ENCODE measurements at places on chromosomes 5 and 9.

- DNase-seq, result no peak
These were observed 70.8 kb downstream of the SERINC5 start for GRCh38 chr5:80185095-80185494.

GRCh38 chr5:173953528-173954090 lies 35.4 kb upstream of the C5orf47 start:
- peak; percentile 63 for DNase-seq

- DNase-seq, result no peak
These were observed 40.8 kb upstream of the SPDL1 start for GRCh38 chr5:169542811-169543210.

DNA sequence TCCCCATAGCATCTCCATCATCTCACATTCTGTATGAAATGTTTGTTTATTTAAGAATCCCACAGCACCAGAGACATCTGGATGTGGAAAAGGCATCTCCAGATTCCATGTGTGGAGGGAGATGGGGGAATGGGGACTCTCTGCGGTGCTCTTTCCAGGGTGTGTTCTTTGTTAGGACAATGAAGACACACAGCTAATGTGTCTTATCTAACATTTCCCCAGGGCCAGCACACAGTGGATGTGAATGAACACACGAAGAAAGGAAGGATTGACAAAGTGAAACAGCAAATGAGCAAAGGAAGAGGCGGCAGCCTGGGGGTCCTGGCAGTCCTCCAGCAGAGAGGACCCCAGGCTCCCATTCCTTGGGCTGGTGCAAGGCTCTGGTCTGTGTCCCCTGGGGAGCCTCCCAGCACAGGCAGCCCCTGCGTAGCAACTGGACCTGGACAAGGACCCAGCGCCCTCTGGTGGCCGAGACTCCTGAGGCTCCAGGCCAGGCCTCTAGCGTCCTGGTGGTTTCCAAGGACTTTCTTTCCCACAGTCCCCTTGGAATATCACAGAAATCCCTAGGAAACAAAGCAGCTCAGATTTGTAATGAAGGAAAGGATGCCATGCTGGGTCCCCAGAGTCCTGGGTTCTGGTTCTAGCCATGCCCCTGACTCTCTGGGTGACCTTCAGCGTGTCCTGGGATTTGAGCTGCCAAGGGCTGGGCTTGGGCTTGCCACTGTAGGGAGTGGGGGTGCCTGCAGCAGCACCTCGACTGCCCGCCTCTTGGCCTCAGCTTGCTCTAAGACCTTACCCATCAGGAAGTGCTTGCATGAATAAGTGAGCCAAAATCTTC lies 3.5 kb upstream of the PDLIM7 start:
- DNase-seq, result peak; percentile 53

DNA sequence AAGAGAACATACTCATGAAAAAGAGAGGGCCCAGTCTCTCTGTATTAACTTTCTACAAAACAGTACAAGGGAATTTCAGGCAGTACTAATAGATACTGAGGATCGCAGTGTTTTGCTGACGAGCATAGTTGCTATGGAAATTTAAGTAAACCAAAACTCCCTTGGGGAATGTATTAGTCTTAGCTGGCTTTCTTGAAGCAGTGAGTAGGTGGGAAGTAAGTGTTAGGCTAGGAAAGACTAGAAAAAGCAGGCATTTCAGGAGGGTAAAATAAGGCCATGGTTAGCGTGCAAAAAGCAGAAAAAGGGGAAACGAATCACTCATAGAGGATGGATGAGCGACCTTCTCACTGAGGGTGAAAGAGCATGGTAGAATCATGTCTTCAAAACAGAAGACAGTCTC lies 84.3 kb upstream of the ACTBL2 start:
- no peak for DNase-seq

GRCh38 chr9:107711542-107711941 lies 222.0 kb upstream of the KLF4 start:
- peak; percentile 96 for DNase-seq

GRCh38 chr9:136527721-136528710 lies 17.8 kb downstream of the NOTCH1 start:
- no peak for DNase-seq

DNA sequence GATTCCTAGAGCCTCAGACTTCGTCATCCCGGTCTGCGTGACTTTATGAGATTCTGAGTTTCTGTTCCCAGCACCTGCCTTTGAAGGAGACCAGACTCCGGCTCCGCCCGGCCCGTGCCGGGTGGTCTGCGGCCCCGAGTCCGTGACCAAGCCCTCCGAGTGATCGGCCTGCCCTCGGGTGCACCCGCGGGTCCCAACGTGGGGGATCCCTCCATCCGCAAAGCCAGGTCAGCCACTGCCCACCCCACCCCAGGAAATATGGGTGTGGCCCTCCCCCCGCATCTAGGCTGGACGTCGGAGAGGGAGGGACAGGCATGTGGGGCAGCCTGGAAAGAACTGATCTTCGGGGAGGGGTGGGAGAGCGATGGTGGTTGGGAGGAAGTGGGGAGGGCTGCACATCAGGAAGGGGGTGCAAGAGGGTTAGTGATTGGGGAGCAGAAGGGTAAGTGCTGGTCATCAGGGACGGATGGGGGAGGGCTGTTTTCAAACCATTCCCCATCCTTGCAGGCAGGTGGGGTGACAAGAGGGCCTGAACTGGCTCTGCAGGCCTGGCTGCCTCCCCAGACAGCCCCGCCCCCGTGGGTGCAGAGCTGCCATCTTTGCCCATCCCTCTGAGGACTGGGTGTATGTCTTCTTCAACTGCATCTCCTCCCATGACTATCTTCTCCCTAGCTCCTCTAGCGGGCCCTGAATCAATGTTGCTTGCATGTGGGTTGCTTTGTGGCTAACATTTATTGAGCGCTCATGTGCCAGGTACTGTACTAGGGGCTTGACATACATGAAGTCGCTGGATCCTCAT lies 747 bp downstream of the LRSAM1 start:
- no peak for DNase-seq

DNA sequence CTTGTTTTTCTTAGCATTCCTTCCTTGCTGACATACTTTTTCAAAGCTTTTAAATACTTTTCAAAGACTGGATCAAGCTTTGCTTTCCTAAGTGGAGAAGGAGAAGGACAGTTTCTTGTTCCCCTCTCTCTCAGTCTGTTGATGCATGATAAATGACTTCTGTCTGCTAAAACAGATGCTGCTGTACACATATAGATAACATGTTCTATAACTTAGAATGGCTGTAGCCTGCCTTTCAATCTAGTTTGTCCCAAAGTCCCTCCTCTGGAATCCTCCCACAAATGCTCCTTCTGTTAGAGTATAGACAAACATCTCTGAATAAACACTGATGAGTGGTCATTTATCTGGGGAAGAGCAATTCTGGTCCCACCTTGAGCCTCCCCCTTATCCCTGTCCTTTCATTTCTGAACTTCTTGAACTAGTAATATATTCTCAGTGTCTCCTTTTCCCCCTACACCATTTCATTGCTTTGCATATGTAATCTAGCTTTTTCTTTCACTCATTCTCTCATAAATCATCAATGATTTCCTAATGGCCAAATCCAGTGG lies 5.4 kb upstream of the HEMGN start:
- no peak for DNase-seq

GRCh38 chr5:139708434-139708861 lies 60.3 kb downstream of the CXXC5 start:
- DNase-seq, result no peak

- peak; percentile 64 for DNase-seq
These were observed 172.6 kb upstream of the S1PR3 start for GRCh38 chr9:88818495-88819201.

DNA sequence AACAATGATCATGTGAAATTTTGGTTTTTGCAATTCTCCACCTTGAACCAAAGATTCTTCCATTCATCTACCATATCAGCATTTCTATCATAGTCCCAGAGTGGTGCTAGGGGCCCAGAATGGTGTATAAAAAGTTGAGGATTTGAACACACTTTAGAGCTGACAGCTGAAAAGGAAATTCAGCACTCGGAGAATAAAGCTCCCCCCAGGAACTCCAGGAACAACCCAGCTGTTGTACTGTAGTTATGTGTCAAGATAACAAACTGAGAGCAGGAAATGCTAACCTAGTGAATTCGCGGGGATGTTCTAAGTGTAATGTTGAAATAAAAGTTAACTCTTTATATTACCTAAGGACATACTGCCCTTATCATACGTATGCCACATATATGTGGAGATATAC lies 216.7 kb downstream of the NFIB start:
- no peak for DNase-seq

DNA sequence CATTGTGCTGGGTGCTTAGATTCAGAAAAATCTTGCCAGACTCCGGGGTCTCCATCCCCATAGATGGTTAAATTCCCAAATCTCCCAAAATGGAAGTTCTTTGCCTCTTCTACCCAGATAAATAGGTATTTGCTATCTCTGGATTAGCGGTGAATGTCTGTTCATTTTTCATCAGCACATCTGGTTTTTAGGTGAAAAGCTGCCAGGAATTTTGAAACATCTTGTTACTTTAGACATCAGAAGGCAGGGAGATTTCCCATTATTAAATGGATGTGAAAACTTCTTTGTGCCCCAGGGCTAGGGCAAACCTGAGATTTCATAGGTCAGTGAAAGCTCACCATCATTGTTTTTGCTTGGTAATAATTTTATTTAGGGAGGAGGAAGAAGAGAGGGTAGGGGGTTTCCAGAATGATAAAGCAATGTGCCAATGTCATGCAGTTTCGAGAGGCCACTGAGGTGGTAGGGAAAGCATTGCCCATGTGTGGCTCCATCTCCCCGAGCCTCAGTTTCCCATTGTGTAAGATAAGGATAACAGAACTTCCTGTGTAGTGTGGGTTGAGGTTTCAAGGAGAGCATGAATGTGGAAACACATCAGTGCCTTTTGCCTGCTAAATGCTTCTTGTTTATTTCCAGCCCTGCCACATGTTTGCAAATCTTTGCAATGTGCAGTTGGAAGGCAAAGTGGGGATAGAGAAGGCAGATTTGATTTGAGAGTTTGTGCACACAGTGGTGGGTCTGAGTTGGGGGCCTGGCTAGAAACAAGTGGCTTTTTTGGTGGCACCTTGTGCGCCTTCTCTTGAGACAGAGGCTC lies 147.2 kb upstream of the KLF4 start:
- no peak for DNase-seq

DNA sequence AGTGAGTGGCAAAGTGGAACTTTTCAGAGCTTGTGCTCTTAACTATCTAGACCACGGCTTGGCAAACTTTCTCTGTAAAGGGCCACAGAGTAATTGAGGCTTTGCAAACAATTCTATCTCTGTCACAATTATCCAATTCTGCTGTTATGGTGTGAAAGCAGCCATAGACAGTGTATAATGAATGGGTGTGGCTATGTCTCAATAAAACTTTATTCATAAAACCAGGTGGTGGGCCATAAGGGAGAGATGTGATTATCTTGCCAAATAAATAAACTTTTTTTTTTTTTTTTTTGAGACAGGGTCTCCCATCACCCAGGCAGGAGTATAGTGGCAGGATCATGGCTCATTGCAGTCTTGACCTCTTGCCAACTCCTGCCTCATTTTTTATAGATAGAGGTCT lies 78.7 kb upstream of the GNA14 start:
- no peak for DNase-seq

DNA sequence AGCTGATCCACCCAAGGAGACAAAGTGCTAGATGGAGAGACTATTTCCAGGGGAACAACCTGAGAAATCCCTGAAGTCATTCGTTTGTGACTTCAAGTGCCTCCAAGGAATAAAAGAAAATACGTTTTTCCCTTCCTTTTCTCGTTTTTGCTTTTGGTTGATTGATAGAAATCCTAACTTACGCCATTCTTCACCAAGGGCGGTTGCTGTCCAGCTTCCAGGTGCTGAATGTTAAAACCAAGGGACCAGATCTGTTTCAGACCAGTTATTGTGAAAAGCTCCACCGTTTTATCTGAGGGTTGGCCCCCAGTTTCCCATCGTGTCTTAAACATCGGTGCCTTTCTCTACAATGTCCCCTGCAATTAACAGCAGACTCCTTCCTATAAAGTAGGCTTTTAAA lies 600.7 kb upstream of the SGCD start:
- DNase-seq, result no peak

DNA sequence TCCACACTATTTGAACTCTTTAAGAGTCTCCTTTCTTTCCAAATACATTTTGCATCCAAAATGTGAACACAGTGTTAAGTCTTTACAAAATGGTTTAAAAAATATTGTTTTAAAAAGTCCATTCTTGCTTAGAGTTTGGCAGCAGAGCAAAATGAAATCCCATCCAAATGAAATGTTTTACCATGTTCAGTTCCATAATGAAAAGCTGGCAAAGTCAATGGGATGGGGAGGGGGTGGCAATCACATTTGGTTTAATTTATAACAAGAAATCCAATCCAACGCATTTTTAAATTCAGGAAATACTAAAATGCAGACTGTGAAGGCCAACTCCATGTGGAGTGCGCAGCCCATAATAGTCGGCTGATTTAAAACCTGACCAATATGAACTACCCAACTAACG lies 39.4 kb downstream of the MRPL36 start:
- no peak for DNase-seq

DNA sequence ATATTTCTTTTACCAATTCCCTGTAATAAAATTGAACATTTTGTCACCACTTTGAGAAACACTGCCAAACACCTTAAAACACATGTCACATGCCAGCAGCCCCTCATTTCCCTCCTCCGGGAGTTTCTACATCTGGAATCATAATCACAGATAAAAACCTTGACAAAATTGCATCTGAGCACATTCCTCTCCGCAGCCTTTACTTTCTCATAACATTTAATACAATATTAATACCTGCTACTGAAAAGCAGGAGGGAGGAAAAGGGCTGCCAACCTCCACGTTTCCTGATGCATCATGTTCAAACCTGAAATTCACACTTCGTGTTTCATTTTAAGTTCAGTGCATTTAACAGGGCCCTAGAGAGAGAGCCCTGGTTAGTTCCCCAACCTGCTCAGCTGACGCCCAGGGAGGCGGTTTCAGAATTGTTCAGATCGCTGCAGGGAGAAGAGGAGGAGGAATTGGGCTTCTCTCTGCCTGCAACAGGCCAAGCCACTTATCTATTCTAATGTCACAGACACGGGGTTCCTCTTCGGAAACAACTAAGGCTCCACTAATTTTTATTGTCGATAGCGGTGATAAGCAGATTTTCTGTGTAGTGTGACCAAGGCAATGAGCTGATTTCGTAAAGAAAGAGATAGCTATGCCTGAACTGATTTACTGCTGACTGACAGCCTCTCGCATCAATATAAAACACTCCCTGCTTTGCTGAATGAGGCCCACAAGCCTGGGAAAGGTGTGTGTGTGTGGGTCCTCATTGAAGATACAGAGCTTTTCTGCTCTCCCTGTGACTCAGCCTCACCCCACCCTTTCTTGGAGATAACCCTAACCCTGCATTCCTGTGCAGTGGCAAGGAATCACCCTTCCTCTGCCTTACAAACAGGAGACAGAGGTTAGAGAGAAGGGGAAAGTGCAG lies 4.9 kb upstream of the LHX2 start:
- DNase-seq, result no peak

- DNase-seq, result no peak
These were observed 250.3 kb upstream of the ZNF608 start for GRCh38 chr5:124996764-124997077.

- DNase-seq, result no peak
These were observed 5.2 kb upstream of the ITGA2 start for GRCh38 chr5:52983731-52984636.

GRCh38 chr5:142627383-142628217 lies 58.3 kb downstream of the FGF1 start:
- DNase-seq, result no peak

GRCh38 chr5:177036443-177036842 lies 13.9 kb downstream of the ZNF346 start:
- no peak for DNase-seq
